PC-3 (cell line): ENCODE measurements at places on chromosomes 1 and 21. TPM values are rescaled to one million over a fixed set of nuclear protein-coding genes. Genes with fewer than 3 reads are reported as not detected.

LRRC71 gene
- 0.11 TPM in 1 of 2 replicates, not detected in the other for total RNA-seq

LCK gene
- 3.6 and 4.3 TPM in 2 replicates for total RNA-seq

ZNF648 gene
- not detected in 2 replicates for total RNA-seq

GRCh38 chr1:25971066-25971810, 26.6 kb downstream of the PAFAH2 start:
- DNase-seq, result no peak

DNA sequence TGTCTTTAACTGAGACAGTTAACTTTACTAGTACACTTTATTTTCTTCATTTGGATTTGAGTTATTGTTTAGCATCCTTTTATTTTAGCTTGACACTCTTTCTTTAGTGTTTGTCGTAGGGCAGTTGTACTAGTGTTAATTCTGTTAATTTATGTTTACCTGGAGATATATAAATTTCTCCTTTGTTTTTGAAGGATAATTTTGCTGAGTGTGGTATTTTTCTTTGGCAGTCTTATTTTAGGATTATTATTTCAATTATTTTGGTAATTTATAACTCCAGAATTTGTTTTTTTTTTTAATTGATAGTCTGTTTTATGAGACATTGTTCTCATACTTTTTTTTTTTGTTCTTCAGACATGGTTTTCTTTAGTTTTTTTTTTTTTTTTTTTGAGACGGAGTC, 73.8 kb upstream of the CHODL start:
- DNase-seq, result no peak

KLHDC8A gene
- total RNA-seq, result not detected in 2 replicates

PALMD gene
- 8.0 and 8.2 TPM in 2 replicates for total RNA-seq
